A172 (cell line): ENCODE measurements at places on chromosomes 1 and 21.

DNA sequence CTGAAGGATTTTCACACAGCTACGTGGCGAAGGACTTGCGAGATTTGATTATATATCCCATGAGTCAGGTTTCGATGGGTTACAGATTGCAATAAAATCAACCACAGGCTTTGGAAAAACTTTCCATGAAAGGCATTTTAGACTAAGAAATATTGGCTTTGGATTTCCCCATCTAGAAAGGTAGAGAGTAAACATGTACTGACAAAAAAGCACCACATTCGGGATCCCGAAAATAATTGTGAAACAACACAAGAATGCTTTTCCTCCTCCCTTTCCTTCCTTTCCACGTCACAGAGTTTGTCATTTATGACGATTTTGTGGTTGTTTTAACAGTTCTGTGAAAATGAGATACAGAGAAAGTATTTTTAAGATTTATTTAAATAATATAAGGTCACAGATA, 38.5 kb downstream of the TGFB2 start:
- peak; percentile 27 for DNase-seq

GRCh38 chr1:14707531-14708445, 109.3 kb downstream of the KAZN start:
- no peak for DNase-seq

DNA sequence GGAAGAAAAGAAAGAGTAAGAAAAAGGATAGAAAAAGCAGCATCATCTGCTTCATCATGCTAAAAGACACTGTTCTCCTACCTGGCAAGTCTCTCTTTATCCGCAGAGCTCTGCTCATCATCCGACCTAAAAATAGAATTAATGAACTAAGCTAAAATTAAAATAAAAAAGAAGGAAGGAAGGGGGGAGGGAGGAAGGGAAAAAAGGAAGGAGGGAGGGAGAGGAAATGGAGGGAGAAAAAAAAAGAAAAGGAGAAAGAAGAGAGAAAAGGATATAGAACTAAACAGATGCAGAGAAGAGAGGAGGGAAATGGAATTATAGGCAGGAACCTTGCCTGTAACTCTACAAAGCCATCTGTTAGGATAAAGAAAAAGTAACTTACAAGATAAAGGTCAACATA, 34.1 kb downstream of the ARNT start:
- DNase-seq, result no peak

DNA sequence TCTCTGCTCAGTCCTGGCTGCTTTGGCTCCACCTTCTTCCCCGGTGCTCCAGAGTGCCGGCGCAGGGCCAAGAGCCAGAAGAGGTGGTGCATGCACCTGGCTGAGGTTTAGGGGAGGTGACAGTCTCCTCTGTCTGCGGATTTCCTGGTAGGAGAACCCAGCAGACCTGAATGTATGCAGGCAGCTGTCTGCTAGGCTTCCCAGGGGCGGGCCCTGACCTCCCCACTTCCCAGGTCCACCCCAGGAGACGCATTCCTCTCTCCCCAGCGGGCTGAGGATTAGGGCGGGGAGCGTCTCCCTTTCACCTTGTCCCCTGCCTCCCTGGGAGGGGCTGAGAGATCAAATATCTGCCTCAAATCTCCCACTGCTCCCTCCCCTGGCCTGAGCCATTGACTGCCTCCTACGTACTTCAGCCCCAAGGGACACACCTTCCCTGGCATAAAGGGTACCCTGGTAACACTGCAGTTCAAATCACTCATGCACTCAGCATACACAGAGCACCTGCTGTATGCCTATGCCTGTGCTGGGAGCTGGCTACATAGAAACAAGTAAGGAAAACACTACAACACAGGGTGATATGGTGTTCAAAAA, 27.5 kb downstream of the DMBX1 start:
- peak; percentile 36 for DNase-seq

- DNase-seq, result no peak
Measured at GRCh38 chr1:243725846-243726245, 124.2 kb downstream of the AKT3 start.

GRCh38 chr1:219582296-219582695, 30.6 kb downstream of the ZC3H11B start:
- peak; percentile 32 for DNase-seq

DNA sequence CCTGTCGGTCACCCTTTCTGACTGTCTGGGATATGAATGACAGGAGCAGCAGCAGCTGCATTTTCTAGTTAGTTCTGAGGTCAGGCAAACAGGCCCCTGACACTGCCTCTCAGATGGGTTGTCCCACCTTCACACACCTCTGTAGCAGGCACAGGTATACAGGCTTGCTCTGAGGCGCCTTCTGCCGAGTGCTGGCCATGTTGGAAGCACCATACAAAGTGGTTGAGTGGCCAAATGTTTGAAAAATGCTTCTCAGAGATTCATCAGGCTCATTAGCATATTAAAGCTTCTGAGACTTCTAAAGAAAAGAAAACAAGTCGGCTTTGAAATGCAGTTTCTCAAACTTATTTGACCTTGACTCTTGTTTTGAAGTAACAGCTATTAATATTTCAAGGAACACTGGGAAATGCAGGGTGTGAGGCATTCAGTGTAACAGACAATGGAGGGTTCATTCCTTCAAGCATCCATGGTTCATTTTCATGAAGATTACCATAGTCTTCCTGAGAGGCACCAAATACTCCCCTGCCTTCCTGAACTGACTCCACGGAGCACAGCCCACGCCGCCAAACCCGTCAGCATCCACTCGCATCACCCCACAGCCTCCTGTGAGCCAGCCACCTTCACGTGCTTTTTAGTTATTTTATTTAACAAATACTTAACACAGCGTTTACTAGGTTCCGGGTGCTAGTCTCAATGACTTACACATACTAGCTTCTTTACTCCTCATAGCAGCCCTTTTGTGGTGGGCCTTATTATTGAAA, 81.8 kb downstream of the KCNN3 start:
- DNase-seq, result no peak

DNA sequence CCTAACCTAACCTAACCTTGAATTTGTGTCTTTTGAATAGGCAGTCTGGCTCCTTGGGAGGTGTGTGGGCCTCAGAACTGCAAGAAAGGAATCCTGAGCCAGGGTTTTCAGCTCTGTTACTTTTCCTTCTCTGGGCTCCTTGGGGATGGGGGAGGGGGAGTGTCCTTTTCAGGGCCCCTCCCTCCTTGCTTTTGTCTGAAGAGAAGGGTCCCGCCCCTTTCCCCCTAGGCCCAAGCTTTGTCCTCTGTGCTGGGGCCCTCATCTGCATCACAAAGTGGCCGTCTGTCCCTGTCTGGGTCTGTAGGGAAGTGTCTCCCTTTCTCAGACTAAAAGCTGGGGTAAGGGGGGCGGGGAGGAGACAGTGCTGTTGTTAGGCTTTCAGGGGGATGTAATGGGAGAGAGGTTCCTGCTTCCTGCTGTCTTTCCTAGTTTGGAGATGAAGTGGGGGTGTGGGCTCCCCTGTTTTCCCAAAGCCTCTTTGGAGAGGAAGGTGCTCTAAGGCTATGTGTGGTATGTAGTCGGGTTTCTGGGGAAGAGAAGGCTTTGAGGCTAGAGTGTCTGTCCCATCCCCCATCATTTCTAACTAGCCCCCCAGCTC, 3.1 kb downstream of the AGO1 start:
- no peak for DNase-seq

GRCh38 chr1:41670217-41670957, 185.9 kb upstream of the EDN2 start:
- DNase-seq, result peak; percentile 74

DNA sequence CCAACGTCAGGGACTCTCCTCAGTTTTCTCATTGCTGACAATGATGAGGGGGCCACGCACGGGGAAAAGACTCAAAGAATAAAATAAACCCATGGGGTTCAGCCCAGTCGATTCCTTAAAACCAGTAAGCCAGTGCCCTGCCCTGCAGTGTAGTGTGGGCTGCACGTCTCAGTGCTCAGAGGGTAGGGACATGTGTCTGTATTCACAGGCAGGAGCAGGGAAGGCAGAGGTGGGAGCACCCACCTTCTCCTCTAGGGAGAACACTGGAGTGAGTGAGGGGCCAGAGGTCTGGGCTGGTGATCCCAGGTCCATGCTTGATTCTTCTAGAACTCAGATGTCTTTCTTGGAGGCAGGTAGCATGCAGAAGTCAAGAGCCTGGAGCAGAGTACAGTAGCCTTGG, 303.6 kb downstream of the MATN1 start:
- DNase-seq, result no peak

GRCh38 chr1:117985973-117986372, 56.4 kb downstream of the WDR3 start:
- no peak for DNase-seq

DNA sequence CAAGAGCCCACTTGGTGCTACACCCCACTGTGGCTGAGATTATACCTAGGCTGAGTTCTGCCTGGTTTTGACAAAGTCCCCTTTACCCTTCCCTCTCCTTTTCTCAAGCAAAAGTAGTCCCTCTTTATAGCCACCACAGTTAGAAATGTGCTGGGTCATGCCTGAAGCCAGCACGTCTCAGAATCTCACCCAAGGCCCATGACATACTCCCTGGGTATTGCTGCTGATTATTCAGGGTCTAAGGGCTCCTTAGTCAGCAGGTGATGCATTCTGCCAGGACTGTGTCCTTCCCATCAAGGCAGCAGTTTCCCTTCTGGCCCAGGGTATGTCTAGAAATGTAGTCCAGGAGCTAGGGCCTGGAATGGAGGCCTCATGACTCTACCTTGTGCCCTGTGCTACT, 67.3 kb upstream of the COX20 start:
- no peak for DNase-seq

GRCh38 chr1:178172939-178173338, 79.0 kb downstream of the RASAL2 start:
- peak; percentile 13 for DNase-seq

- peak; percentile 57 for DNase-seq
Measured at GRCh38 chr21:34020005-34020847, 53.2 kb upstream of the MRPS6 start.

GRCh38 chr21:42209801-42210479, 9.0 kb upstream of the ABCG1 start:
- DNase-seq, result peak; percentile 23

DNA sequence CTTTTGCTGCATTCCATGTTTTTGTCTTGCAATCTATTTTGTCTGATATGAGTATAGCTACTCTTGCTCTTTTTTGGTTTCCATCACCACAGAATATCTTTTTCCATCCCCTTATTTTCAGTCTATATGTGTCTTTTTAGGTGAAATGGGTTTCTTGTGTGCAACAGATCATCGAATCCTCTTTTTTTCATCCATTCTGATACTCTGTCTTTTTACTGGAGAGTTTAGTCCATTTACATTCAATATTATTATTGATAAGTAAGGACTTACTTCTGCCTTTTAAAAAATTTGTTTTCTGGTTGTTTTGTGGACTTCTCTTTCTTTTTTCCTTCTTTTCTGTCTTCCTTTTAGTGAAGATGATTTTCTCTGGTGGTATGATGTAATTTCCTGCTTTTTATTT, 64.6 kb upstream of the CD55 start:
- no peak for DNase-seq

- no peak for DNase-seq
Measured at GRCh38 chr1:121471523-121471922, 286.7 kb downstream of the SRGAP2C start.

- DNase-seq, result peak; percentile 100
Measured at GRCh38 chr1:151680826-151681225, 35.8 kb downstream of the CELF3 start.

DNA sequence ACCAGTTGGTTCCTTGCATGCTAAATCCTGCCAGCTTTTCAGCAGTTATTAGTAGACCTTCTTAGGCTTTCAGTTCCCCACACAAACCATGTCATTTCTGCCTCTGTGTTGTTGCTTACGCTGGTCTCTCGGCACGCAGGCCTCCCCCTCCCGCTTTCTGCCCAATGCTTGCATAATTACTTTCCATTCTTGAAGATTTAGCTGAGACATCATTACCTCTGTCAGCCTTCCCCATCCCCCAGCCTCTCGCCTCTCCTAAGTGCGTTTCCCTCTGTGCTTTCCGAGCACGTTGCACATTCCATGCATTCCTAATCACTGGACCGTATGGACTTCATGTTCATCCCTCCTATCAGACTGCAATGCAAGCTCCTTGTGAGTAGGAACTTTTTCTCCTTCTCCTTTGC, 26.8 kb downstream of the TSHB start:
- DNase-seq, result peak; percentile 58

- no peak for DNase-seq
Measured at GRCh38 chr1:29164588-29164987, 17.1 kb downstream of the SRSF4 start.

DNA sequence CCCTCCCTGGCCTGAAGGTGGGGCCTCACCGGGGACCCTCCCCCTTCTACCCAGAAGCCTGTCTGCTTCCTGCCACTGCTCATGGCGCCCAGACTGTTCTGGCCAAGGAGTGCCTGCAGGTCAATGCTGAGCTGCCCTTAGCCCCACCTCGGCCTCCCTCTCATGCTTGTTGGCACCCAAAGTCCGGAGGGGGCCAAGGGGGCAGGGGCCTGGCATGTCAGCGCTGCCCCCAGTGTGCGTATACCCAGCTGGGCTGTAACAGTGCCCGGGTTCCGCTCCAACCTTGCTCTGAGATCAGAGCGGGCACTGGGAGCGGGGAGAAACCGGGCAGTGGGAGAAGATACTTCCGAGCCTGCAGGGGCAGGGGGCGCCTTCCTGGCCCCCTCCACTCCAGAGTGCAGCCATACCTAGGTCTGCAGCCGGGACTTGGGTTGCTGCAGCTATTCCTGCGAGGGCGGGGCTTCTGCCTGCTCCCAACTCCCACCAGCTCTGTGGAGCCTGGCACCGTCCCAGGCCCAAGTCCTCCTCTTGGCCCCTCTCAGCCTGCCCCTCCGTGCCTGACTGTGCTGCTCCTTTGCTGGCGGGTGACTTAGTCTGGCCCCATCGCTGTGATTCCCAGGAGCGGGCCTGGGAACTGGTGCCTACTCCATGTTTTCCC, 21.4 kb upstream of the TGFB2 start:
- no peak for DNase-seq

GRCh38 chr1:41650028-41650880, 165.8 kb upstream of the EDN2 start:
- DNase-seq, result no peak

DNA sequence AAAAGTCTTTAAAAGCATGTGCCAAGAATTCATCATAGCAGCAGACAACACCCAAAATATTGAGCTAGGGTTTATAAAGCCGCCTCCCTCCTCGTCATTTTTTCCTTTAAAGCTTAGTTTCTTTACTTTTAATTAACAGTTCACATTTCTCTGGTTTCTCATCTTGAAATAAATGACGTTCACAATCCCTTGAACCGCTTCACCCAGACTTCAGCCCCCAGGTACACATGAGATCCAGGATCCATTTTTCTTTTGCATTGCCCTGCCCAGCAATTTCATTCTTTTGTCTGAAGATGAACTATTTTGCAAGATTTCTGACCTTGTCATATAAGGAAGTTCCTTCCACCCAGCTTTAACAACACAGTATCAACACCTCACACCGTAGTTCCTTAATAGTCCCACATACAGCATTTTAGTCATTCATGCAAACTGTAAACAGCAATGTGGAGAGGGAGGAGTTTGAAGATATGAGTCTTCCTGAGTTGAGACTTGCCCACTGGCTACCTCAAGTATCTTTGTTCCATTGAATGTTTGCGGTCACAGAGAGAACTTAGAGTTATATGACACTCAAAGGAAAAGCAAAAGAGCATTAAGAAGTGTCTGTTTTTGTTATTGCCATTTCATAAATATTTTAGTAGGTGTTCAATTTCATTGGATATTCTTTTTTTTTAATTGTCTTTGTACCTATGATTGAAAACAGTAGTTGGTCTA, 35.3 kb upstream of the CACYBP start:
- no peak for DNase-seq
